ENCODE measurements at places on chromosomes 2 and 18. TPM values are rescaled to one million over a fixed set of nuclear protein-coding genes. Genes with fewer than 3 reads are reported as not detected.

DNA sequence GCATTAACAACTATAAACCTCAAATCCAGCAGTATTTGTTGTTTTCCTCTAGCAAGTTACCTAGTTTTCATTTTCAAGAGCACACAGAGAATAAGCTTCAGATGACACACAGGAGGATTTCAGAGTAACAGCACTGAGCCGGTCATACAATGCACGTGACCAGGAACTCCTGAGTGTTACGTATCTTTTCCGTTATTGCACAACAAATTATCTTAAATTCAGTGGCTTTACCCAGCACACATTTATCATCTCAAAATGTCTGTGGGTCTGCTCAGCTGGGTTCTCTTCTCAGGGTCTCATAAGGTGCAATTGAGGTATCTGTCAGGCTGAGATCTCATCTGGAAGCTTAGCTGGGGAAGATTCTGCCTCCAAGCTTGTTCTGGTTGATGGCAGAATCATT lies 379.5 kb upstream of the KLHL29 start:
- H3K36me3 ChIP-seq, result no peaks in the 10 kb centered on the region
- H3K27me3 ChIP-seq, result no peaks in the 10 kb centered on the region
- no peaks in the 10 kb centered on the region for H3K4me1 ChIP-seq
- H3K4me3 ChIP-seq, result no peak overlapping the region

GRCh38 chr2:197356136-197356535 lies 45.6 kb upstream of the ANKRD44 start:
- H3K36me3 ChIP-seq, result no peaks in the 10 kb centered on the region
- H3K4me1 ChIP-seq, result no peaks in the 10 kb centered on the region
- no peaks in the 10 kb centered on the region for H3K27me3 ChIP-seq
- H3K4me3 ChIP-seq, result no peak overlapping the region
- H3K27ac ChIP-seq, result no peak overlapping the region

- H3K27ac ChIP-seq, result no peak overlapping the region
- H3K27me3 ChIP-seq, result no peaks in the 10 kb centered on the region
- no peaks in the 10 kb centered on the region for H3K36me3 ChIP-seq
- DNase-seq, result no peak
- H3K4me3 ChIP-seq, result no peak overlapping the region
- H3K4me1 ChIP-seq, result no peaks in the 10 kb centered on the region
Observed at GRCh38 chr2:108585436-108585835, 51.2 kb downstream of the LIMS1 start.

DNA sequence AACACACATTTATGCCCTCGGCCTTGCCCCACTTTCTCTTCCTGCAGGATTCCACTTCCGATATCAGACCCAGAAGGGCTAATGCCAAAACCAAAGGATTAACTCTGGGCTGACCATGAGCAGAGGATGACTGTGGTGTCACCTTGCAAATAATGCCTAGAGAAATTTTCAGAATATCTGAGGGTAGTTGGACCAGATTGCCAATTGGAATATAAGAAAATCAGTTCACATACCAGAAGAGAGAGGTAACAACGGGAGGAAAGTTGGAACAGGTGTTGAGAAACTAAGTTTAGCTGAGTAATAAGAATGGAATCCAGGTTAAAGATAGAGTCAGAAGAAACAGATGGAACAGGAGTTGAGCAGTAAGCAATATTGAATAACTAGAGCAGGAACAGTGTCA lies 232.7 kb upstream of the UBE2E3 start:
- no peaks in the 10 kb centered on the region for H3K27me3 ChIP-seq
- no peaks in the 10 kb centered on the region for H3K4me1 ChIP-seq
- DNase-seq, result no peak
- no peak overlapping the region for H3K4me3 ChIP-seq

- H3K4me3 ChIP-seq, result no peak overlapping the region
- no peaks in the 10 kb centered on the region for H3K4me1 ChIP-seq
- no peak overlapping the region for H3K27ac ChIP-seq
- H3K27me3 ChIP-seq, result no peaks in the 10 kb centered on the region
Observed at GRCh38 chr18:12748671-12749070, 45.8 kb downstream of the PSMG2 start.

GRCh38 chr18:13390196-13390595 lies 171.6 kb downstream of the LDLRAD4 start:
- no peaks in the 10 kb centered on the region for H3K27me3 ChIP-seq
- DNase-seq, result no peak
- H3K4me3 ChIP-seq, result no peak overlapping the region
- no peaks in the 10 kb centered on the region for H3K36me3 ChIP-seq
- no peaks in the 10 kb centered on the region for H3K4me1 ChIP-seq

- no peaks in the 10 kb centered on the region for H3K4me1 ChIP-seq
- peak; percentile 24 for DNase-seq
- no peaks in the 10 kb centered on the region for H3K36me3 ChIP-seq
Observed at GRCh38 chr18:48034651-48035555, 104.4 kb upstream of the SMAD2 start.

DNA sequence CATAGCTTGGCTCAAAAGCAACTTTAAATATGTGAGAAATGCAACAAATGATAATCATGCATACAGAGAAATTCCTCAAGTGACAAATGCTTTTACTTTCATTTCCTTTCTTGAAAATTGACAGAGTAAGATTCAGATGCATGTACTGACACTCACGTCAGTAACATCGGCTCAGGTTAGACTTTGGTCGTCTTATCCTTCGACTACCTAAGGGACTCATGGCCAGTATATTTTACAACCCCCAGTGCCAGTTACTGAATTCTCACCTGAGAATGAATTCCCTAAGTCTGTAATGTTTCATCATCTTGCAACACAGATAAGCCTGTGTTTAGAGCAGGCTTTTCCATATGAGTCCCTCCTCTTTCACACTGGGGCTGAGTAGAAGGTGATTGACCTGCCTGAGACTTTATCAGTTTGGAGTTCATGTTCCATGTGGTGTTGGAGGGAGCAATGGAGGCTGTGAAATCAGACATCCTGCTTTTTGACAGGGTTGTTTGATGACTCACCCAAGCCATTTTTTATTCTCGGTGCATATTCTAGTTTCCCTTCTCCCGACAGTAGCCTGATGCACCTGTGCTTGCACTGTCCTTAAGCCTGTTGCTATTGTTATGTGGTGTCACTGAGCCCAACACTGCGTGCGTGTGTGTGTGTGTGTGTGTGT lies 30.5 kb upstream of the ATP8B1 start:
- H3K27me3 ChIP-seq, result no peaks in the 10 kb centered on the region
- DNase-seq, result peak; percentile 66
- peak overlapping the region; percentile 13 for H3K4me3 ChIP-seq
- H3K27ac ChIP-seq, result peak overlapping the region; percentile 23

DNA sequence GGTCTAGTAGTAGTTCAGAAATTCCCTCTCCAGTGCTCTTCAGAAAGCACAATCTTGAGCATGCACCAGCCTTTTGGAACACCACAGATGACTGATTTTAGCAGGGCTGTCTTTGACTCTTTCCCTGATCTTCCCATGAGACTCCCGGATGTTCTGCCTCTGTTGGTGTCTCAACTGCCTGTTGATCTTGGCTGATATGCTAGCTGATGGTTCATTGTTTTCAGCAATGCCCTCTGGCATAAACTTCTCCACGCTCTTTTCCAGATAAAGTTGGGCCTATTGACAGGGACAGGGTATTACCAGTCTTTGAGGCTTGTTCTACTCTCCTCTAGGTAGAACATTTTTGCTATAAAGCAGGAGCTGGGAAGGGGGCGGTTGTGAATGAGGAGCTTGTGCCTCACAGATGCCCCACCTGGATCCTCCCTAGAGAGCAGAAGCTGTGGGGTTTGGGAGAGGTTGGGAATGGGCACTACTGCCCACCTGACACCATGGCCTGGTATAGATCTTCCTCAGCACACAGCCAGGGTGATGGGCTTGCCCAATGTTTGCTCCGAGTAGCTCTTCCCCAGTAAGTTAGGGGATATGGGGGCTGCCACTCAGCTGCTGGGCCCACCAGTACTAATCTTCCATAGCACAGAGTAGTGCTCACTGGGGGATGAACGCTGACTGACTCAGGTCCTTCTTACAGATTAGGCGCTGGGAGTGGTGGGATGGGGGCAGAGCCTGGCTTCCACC lies 111.3 kb downstream of the PTGR3 start:
- H3K4me1 ChIP-seq, result no peaks in the 10 kb centered on the region
- H3K36me3 ChIP-seq, result no peaks in the 10 kb centered on the region
- peak; percentile 1 for DNase-seq
- H3K27ac ChIP-seq, result no peak overlapping the region
- H3K27me3 ChIP-seq, result no peaks in the 10 kb centered on the region

DNA sequence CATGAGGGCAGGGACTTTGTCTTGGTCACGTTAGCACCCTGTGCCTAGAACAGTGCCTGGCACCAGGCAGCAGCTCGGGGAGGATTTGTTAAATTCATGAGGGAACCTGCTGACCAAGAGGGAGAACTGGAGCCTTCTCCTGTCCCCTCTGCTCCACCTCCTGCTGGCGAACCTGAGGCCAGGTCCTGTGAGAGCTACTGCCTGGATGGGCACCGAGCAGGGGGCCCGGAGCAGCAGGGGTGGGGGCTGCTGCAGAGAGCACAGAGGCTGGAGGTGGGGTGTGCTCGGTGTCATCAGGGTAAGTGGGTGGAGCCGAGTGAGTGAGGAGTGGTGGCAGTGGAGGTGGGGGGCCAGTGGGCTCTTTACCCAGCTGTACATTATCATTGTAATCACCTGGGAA lies 52.1 kb upstream of the FAHD2A start:
- no peaks in the 10 kb centered on the region for H3K27me3 ChIP-seq
- no peak overlapping the region for H3K4me3 ChIP-seq

DNA sequence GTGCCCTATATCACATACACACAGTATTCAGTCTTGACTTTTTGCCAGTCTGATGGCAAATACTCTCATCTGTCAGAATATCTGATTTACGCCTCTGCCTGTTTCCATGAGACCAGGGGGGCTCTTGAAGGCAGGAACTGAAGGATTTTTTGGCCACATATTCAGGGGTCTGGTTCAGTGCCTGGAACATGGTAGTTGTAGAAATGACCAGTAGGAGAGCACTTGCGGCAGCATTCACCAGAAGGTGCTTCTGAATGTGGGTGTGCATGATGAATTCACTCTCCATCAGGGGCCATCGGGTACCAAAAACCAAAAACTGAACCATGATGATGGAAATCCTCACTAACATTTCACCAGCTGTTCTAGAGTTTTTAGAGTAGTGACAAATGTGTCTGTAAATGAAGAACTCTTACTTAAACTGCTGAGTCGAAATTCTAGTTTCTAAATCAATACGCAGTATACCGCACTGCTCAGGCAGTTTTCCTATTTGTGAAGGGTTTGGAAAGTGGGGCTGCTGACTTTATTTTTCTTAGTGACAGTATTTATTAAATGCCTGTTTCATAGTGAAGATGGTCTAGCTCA lies 54.6 kb downstream of the MERTK start:
- no peak for DNase-seq
- H3K4me1 ChIP-seq, result no peaks in the 10 kb centered on the region
- H3K4me3 ChIP-seq, result no peak overlapping the region
- no peaks in the 10 kb centered on the region for H3K27me3 ChIP-seq
- H3K27ac ChIP-seq, result no peak overlapping the region

The IL1F10 gene
- total RNA-seq, result not detected

The MYCN gene
- total RNA-seq, result 5.0 TPM

The TGFA gene
- total RNA-seq, result 2.5 TPM

The DOK6 gene
- total RNA-seq, result 0.18 TPM

The FEV gene
- 6.7 TPM for total RNA-seq
